ENCODE measurements at places on chromosomes 1 and 21. TPM values are rescaled to one million over a fixed set of nuclear protein-coding genes. Genes with fewer than 3 reads are reported as not detected.

- no peaks in the 10 kb centered on the region for H3K36me3 ChIP-seq
- peaks cover 23% of the 10 kb centered on the region for H3K4me1 ChIP-seq
- H3K4me3 ChIP-seq, result no peak overlapping the region
- H3K27ac ChIP-seq, result no peak overlapping the region
Measured at GRCh38 chr1:234731569-234732085, 121.6 kb upstream of the IRF2BP2 start.

DNA sequence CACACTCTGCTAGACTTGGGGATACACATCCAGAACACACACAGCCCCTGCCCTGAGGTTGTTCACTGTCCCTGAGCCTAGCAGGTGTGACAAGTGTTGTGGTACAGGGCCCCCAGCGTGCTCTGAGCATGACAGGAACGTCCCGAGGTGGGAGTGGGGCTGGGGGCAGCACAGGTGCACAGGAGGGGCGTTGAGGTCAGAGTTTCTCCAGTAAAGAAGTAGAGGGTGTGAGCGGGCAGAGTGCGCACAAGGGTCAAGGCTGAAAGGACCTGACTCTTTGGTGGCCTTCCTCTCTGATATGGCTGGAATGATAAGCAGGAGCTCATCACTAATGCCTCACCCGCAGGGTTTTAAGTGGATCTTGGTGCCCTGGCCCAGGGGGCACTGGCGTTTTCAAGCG lies 1.3 kb upstream of the FALEC start:
- no peaks in the 10 kb centered on the region for H3K27me3 ChIP-seq
- peaks cover 25% of the 10 kb centered on the region for H3K36me3 ChIP-seq
- no peak for DNase-seq
- no peak overlapping the region for H3K4me3 ChIP-seq
- peaks cover 12% of the 10 kb centered on the region for H3K4me1 ChIP-seq

GRCh38 chr1:156926175-156926574 lies 5.7 kb downstream of the LRRC71 start:
- H3K27ac ChIP-seq, result no peak overlapping the region
- DNase-seq, result no peak
- no peaks in the 10 kb centered on the region for H3K36me3 ChIP-seq
- H3K4me3 ChIP-seq, result no peak overlapping the region

- H3K4me3 ChIP-seq, result no peak overlapping the region
- no peak for DNase-seq
- H3K27ac ChIP-seq, result no peak overlapping the region
Measured at GRCh38 chr1:204390751-204391466, 20.7 kb downstream of the PPP1R15B start.

GRCh38 chr1:26542771-26543451 lies 13.3 kb downstream of the RPS6KA1 start:
- no peaks in the 10 kb centered on the region for H3K27me3 ChIP-seq
- H3K27ac ChIP-seq, result peak overlapping the region; percentile 63
- no peak overlapping the region for H3K4me3 ChIP-seq
- no peak for DNase-seq
- H3K36me3 ChIP-seq, result no peaks in the 10 kb centered on the region

TEX38 gene
- total RNA-seq, result not detected

KRTAP7-1 gene
- total RNA-seq, result not detected

- no peak overlapping the region for H3K4me3 ChIP-seq
- no peak for DNase-seq
- no peaks in the 10 kb centered on the region for H3K36me3 ChIP-seq
- H3K27me3 ChIP-seq, result no peaks in the 10 kb centered on the region
- H3K4me1 ChIP-seq, result no peaks in the 10 kb centered on the region
Measured at GRCh38 chr1:50074931-50075330, 33.8 kb upstream of the ELAVL4 start.

GRCh38 chr21:42010507-42011495 lies 641 bp upstream of the ZBTB21 start:
- H3K4me3 ChIP-seq, result peak overlapping the region; percentile 92
- H3K4me1 ChIP-seq, result peaks cover 10% of the 10 kb centered on the region
- H3K36me3 ChIP-seq, result no peaks in the 10 kb centered on the region

MAP1LC3C gene
- 5.4 TPM for total RNA-seq

PLA2G5 gene
- total RNA-seq, result 23.9 TPM

DNA sequence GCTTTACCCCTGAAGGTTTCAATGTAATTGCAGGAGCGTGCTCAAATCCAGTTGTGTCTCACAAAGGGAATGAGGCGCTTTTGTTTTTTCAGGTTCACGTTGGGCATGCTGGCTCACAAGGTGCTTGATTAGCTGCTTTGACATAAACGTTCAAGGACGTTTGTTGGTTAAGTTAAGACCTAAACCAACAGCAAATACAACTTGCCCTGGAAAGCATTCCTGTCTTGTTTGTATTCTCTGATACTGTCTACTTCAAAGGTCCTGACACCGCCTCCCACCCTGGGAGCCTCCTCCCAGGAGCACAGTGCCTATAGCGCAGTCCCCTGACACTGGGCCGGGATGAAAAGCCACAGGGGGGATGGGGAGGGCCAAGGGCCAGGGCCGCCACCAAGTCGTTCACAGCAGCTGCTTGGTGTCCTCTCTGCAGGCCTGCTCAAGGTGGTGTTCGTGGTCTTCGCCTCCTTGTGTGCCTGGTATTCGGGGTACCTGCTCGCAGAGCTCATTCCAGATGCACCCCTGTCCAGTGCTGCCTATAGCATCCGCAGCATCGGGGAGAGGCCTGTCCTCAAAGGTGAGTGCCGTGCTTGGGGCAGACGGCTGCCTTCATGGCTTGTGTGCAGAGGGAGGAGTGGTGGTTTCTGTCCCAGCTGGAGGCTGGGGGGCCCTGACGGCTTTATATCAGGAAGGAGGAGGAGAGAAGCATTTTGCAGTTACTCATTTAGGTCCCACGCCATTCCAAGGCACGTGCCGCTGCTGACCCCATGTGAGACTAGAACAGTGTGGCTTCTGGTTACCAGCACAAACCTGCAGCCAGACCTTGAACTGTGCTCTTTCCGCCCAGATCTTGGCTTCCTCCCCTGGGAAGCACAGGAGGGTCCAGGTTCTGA lies 6.1 kb downstream of the FAM3B start:
- H3K27me3 ChIP-seq, result no peaks in the 10 kb centered on the region
- no peaks in the 10 kb centered on the region for H3K36me3 ChIP-seq
- DNase-seq, result no peak
- H3K4me3 ChIP-seq, result no peak overlapping the region
- no peak overlapping the region for H3K27ac ChIP-seq
- H3K4me1 ChIP-seq, result no peaks in the 10 kb centered on the region

DNA sequence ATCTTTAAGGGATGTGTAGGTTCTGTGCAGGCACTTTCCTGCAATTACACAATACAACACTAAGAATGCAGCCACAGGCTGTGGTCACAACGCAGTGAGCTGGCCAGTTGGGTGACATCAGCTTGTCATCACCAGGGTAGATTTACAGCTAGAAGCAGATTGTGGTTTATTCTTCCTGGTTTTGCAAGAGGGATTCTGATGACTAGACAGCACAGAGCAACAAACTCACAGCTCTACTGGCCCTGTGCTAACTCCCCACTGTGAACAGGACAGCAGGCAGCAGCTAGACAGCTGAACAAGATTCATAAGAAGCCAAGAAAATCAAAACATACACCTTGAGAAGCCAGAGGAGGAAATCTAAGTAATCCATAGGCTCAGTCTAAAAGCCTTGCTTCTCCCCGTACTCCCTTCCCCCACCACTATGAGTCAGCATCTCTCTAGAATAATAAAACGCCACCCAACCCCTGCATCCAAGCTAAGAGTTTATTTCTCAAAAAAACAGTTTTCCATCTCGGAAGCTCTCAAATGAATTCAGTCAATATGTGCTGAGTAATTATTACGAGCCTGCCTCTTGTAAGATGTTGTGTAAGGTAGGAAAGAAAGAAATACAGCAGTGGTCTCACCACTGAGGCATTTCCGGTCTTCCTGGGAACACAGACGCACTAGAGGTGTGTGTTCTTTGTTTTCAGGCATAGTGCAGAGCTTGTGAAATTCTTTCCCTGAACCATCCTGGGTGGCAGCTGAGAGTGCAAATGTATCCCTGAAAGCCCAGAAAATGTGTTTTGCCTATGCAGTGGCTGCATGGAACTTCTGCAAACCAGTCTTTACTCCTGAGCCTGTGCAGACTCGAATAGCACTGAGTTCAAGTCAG lies 162.8 kb downstream of the NTPCR start:
- peak overlapping the region; percentile 70 for H3K27ac ChIP-seq
- no peaks in the 10 kb centered on the region for H3K27me3 ChIP-seq
- H3K36me3 ChIP-seq, result no peaks in the 10 kb centered on the region
- peak overlapping the region; percentile 5 for H3K4me3 ChIP-seq
- H3K4me1 ChIP-seq, result peaks cover 16% of the 10 kb centered on the region

DNA sequence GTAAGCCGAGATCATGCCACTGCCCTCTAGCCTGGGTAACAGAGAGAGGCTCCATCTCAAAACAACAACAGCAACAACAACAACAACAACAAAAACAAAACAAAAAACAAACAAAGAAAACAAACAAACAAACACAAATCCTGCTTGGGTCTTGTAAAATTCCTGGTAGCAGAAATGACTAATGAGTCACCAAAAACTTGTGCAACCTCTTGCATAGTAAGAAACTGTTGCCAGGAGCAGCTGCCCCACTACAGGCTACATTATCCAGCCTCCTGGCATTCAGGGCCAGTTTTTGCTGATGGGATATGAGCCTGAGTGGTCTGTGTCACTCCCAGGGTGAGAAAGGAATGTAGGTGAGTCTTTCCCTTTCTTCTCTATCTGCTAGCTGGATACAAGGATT lies 245.4 kb downstream of the TNR start:
- no peak overlapping the region for H3K27ac ChIP-seq
- no peaks in the 10 kb centered on the region for H3K36me3 ChIP-seq
- no peak for DNase-seq
